ENCODE measurements at places on chromosomes 6 and 20.

DNA sequence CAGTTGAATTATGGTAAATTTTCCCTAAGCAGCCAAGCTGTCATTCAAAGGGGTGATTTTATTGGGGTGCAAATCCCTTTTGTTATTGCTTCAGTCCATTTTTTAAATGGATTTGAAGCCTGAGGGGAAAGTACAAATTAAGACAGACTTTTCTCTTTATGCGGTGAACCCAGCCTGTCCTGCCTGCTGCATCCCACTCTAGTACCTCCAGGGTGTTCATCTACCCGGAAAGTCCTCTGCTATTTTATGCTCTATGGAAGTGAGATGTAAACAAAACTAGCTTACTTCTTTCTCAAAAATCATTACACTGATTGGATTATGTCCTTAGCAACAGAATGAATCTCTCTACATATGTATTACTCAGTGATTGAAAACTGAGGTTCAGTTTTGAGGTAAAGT is 1088.9 kb upstream of the CITED2 start:
- no peak for DNase-seq

DNA sequence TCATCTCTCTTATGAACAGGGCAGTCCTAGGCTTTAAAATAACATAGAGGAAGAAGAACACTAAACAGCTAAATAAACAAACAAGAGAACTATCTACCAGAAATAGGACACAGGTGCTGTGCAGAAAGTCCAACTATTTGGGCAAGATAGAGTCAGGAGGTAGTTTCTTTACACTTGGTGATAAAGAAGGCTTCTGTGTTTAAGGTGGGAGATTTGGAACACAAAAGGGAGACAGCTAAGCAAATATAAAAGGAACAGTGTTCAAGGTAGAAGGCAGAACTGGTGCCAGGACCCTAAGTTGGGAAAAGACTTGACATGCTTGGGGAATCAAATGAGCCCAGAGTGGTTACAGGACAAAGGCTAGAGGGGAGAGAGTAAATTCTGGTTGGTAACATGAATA is 110.5 kb downstream of the MANEA start:
- DNase-seq: no peak

DNA sequence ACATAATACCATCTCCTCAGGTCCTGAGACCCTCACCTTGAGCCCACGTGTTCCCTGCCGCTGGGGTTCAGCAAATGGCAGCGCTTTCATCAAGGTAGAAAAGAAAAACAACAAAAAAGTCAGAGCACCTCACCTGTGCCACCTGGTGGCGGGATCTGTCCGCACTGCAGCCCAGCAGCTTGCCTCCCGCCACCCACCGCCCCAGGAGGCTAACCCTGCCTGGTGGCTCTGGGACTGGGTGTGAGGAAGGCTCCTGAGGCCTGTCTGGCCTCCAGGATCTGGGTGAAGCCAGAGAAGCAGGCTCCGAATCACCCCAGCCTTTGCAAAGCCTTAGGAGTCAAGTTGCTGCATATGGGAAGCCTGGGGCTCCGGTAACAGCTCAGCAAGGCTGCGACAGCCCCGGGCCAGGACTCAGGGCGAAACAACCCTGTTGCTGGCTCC is 270.8 kb downstream of the BMP7 start:
- DNase-seq: no peak

DNA sequence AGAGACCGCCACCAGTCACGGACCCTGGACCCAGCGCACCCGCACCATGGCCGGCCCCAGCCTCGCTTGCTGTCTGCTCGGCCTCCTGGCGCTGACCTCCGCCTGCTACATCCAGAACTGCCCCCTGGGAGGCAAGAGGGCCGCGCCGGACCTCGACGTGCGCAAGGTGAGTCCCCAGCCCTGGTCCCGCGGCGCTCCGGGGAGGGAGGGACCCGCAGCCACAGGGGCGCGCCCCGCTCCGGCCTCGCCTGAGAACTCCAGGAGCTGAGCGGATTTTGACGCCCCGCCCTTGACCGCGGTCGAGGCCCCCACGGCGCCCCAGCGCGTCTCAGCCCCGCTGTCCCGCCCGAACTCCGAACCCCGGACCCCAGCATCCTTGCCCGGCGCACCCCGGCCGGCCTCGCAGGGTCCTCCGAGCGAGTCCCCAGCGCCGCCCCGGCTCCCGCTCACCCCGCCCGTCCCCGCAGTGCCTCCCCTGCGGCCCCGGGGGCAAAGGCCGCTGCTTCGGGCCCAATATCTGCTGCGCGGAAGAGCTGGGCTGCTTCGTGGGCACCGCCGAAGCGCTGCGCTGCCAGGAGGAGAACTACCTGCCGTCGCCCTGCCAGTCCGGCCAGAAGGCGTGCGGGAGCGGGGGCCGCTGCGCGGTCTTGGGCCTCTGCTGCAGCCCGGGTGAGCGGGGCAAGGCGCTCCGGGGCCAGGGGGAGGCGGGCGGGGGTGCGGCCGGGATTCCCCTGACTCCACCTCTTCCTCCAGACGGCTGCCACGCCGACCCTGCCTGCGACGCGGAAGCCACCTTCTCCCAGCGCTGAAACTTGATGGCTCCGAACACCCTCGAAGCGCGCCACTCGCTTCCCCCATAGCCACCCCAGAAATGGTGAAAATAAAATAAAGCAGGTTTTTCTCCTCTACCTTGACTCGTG is at the start of gene OXT:
Gene OXT (plus strand): TSS at position 11 of the 920 bp plus-strand sequence. CDS start 36 bp downstream, at position 47.
- peak; percentile 63 for DNase-seq

DNA sequence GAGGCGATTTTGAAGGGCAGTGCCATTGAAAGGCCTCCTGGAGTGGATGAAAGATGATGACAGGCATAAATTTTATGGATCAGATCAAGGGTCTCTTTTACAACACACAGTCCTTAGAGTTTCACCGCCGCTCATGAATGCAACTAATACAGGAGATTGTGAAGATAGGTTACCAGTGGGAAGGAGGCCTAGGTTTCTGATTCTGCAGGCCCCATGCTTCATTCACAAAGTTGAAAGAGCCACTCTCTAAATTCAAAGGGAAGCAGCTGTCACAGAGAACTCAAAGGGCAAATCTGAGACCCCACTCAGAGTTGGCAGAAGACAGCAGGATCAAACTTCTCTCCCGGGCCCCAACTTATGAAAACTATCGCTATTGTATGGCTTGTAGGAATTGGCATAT is 137.6 kb downstream of the MAP3K7 start:
- no peak for DNase-seq

DNA sequence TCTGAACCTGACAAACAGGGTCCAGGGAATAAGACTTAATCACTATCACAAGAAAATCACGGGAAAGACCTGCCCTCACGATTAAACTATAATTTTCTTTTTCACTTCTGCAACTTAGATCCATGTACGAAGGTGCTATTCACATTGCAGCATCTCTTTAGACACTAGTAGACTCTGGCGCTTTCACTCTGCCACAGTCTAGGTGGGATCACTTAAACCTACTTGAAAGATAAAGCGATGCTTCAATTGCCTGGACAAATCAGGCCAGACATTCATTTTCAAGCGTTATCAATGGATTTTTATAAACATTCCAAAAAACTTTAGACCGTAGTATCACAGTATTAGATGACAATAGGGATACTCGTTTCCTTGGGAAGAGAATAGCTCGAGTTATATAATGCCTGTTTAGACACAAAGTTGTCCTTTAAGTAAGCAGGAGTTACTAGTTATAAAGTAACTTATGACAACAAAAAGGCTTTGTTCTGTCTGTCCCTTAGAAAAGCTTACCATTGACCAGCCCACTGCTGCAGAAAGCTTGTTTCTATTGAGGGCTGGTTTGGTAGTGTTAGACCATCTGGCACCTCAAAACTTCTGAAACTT is 367.3 kb downstream of the UTRN start:
- no peak for DNase-seq

DNA sequence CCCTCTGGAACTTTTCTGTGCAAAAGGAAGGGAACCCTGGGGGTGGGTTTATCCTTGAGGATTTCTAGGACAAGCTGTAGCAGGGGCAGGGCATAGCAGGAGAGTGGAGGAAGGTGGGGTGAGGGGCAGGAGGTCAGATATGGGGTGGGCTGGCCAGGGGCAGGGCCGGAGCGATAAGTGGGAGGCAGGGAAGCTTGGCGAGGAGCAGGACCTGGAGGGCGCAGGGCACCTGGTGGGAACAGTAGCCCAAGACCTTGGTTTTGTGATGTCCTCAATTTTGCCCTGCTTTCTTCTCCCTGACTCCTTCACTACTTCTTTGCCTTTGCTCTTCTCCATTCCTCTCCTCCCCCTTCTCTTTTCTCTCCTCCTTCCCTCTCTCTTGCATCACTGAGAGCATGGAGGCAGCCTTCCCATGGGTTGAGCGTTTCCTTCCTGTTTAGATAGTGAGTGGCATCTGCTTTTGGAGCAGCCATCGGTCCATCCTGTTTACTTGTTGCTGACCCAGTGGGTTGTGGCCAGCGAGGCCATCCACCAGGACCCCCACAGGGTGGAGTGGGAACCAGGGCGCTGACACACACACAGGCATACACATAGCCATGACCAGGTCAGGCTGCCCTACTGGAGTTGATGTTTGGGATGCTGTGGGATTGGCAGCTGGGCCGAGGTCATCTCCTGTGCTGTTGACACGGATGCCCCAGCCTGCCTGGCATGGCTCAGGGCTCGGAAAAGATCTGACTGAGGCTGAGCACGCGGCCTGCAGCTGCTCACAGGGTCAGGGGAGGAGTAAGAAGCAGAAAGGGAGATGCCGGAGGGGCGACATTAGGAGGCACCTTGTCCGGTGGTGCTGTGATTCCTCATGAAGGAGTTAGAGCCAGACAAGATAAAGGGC is 121.0 kb upstream of the RNF24 start:
- DNase-seq: no peak

DNA sequence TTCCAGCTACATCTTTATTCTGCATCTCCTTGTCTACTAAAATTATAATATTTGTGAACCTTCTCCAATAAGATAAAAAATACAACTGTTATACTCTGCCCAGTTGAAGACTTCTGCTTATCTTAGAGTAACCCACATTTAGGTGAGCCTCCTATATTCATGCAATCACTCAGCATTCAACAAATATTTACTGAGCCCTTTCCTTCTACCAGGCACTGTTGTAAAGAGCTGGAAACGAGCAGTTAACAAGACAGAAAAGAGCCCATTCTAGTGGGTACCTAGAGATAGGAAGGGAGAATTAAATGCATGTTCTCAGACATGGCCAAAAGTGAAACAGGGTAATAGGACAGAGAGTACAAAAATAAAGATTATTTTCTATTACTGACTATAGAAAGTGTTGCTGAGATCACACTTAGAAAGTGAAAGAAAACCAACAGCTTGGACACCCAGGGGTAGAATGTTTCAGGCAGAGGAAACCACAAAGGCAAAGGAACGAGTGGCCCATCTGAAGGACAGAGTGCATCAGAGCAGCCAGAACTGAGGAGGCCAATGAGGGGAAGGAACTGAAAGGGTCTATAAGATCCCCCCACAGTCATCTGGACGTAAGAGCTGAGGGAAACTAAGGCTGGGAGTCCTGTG is 50.8 kb upstream of the SMLR1 start:
- no peak for DNase-seq

GRCh38 chr6:81450180-81450579 is 302.3 kb downstream of the TENT5A start:
- no peak for DNase-seq

- DNase-seq: no peak
These were observed 371.1 kb upstream of the POU3F2 start for GRCh38 chr6:98463038-98464000.

- DNase-seq: no peak
These were observed 23.7 kb upstream of the ZC3H12D start for GRCh38 chr6:149508485-149508884.

DNA sequence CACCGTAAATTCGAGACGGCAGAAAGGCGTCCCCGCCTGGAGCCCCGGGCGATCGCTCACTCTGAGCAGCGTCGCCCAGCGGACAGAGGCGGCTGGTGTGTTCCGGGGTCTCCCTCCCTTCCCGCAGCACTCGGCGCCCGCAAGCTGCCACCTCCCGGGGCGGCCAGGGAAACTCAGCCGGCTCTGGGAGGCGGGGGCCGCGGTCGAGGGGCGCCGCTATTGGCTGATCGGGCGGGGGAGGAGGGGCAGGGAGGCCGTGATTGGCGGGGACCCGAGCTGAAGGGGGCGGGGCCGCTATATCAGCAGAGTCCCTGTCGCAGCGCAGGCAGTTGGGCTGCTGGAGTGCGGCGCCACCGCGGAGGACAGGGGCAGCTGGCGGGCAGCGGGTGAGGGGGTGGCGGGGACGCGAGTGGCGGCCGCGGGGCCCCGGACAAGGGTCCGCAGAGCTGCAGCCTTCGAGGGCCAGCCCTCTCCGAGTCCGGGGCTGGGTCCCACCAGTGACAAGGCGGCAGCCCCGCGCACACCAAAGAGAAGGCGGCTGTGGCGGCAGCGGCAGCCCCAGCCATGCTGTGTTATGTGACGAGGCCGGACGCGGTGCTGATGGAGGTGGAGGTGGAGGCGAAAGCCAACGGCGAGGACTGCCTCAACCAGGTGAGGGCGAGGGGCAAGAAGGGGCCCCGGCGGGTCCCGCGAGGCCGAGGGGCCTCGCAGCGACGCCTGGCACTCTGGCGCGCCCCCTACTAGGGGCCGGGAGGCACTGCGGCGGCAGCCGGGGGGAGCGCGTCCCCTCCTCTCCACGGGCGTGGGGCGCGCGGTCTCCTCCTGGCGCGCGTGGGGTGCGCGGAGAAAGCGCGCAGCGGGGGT is at the start of gene MYLIP:
Gene MYLIP (plus strand): TSS at position 328 of the 864 bp plus-strand sequence. CDS start 237 bp downstream, at position 565.
- peak; percentile 97 for DNase-seq

DNA sequence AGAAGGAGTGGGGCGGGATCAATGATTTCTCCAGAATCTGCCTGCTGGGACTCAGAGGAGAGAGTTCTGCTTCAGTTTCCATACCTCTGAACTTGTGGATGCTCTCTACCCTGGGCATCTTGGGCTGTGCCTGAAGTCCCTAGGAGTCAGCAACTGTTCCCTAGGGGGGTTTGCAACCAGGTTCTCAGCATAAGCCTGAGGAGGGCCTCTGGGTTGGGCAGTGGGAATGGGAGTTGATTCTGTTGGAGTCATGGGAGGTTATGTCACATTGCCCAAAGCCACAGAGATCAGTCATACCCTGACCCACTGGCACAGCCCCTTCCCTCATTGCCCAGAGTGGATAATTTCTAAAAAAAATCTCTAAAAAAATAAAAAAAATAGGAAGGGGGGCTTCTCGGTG is 47.4 kb downstream of the MOCS1 start:
- DNase-seq: no peak

DNA sequence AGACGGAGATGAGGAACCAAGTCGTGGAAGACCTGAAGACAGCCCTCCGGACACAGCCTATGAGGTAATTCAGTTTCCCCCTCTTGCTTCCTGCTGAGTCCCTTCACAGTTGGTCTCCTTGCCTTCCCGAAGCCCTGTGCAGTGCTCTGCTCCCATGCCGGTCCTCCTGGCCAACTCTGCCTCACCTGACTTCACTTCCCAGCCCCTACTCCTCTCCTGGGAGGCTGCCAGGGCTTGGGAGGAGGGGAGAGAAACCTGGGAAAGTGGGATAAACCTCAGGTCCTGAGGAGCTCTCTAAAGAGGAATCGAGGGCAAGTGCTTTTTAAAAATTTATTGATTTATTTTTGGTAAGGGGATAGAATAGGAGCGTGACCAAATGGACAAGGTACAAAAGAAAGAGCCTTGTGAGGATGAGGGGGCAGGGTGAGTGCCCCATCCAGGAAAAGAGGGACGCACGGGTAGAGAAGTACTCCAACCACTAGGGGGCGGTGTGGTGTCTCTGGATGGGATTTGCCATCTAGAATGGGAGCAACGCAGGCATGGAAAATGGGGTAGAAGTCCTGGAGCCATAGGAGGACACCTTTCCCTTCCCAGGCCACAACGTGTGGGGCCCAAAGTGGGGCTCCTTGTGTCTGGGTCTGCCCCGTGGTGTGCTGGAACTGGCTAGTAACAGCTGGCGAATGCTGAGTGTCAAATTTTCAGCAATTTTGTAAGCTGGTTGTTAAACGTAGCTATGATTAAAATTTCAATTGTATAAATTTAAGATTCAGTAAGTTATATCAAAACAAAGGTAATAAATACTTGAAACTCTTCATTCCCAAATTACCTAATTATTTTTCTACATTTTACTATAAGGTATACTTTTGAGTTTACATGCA is 69.0 kb downstream of the MOCS1 start:
- DNase-seq: peak; percentile 30

Data from CD4-positive, alpha-beta T cell (primary cell).